NCI-H1694 treated with DMSO at 0.1 percent for 48 hours (cell line): ENCODE measurements at places on chromosomes 11 and 22.

DNA sequence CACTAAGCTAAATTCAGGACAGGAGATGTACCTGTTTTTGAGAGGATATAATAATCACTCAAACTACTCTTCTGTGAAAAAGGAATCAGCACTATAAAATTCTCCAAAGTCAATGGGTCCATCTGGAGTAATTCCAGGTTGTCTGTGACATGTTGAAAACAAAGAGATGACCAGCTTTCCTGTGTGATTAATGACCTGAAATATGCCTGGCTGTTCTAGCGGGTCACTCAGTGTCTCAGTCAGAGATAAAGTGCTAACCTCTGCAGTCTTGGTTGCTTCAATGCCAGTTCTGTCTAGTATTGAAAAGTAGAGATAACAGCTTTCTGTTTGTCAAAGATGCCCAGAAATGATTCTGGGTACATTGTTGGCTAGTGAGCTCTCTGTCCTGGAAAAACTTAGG lies 722.6 kb upstream of the TENM4 start:
- no peak for DNase-seq

- no peak for DNase-seq
Measured at GRCh38 chr22:50010676-50011446, 1.7 kb downstream of the IL17REL start.

DNA sequence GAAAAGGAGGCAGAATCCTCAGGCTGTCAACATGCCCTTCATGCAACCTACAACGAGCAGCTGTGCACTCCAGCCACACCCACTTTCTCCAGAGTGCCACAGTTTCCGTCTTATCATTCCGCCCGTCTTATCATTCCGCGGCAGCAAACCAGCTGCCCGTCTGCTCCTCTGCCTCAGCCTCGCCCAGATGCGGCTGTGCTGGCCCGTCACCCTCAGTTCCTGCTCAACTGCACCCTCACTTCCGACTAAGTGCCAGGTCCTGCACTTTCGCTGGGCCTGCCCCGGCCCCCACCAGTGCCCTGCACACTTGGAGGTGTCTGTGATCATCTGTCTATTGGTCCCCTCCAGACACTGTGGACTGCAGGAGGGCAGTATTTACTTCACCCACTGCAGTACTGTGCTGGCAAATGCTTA lies 43.7 kb downstream of the MICAL3 start:
- no peak for DNase-seq

- no peak for DNase-seq
Measured at GRCh38 chr22:20550851-20551744, 43.7 kb downstream of the MED15 start.

- DNase-seq: no peak
Measured at GRCh38 chr22:49458708-49459099, 369.0 kb downstream of the BRD1 start.

- no peak for DNase-seq
Measured at GRCh38 chr11:112878033-112878601, 83.1 kb upstream of the NCAM1 start.

DNA sequence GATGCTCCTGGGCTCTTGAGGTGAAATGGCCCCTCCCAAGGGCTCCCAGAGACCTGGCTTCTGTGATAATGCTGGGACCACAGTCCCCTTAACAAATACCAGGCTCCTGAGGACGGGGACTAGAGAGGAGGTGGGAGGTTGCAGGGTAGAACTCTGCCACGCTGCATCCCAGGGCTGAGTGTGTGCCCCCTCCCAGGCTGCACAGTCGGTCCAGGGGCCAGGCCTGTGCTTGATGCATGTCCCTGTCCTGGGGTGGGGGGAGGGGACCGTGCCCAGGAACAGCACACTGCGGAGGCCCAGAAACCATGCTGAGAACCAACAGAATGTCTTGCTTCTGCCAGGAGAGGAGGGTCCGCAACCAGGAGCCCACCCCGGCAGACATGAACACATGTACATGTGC lies 9.3 kb downstream of the CSF2RB start:
- no peak for DNase-seq

DNA sequence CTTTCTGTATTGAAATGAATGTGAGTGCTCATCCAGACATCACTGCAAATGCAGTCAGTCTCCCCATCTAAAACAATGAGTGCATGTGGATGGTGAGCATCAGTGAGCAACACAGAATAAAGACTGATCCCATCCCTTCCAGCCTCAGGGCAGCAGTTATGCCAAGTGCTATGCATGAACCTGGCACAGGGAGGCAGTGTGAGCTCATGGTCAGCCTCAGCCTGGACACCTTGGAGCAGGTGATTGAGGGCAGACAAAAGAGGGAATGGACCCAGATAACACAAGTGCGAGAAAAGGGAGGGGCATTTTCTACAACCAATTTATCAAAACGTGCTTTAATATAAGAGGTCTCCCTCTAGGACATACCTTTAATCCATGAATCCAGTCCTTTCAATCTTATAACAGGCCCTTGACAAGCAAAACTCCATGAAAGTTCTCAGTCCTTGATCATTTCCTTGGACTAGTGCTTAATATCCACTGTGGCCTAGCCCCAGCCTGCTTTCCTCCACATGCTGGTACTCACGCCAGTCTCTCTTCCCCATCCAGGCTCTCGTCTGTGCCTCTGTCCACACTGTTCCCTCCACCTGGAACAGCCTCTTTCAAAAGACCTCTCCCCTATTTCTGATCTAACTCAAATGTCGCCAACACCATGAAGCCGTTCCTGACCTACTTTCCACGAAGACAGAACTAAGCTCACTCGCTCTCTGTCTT lies 50.5 kb upstream of the LRRC55 start:
- no peak for DNase-seq

- no peak for DNase-seq
Measured at GRCh38 chr11:65857500-65857852, 504 bp downstream of the CFL1 start.

DNA sequence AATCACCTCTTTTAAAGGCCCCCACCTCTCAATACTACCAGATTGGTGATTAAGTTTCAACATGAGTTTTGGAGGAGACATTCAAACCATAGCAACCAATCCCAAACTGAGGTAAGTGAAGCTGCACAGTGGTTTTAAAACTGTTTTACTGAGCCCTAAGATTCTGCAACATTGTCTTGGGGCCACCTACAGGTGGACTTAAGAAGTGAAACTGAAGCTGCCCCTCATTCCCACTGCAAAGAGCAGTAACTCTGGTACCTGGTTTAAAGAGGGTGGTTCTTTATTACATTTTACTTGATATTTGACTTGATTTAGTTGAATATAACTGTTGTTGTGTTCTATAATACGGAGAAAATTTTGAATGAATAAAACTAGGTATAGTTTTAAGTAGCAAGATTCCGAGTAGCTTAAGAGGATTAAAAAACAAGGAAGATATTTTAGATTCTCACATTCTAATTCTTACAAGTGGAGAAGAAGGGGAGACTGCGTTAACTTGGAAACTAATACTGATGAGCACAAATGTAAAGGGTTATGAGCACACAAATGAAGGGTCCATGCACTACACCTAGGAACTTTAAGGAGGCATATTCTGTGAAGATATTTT lies 26.7 kb downstream of the SYT9 start:
- DNase-seq: no peak

DNA sequence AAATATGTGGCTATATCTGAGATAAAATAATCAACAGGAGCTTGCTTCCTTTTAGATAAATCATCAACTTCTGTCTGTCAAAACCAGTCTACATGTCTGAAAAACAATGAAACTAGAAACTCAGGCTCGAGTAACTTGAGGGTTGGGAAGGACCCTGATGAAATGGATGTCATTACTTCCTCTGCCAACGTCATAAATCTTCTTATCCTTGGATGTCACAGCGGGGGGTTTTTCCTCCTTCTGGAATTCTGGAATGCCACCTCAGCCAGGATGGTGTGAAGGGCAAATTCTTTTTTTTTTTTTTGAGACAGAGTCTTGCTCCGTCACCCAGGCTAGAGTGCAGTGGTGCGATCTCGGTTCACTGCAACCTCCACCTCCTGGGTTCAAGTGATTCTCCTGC lies 13.4 kb downstream of the LGR4 start:
- DNase-seq: no peak

DNA sequence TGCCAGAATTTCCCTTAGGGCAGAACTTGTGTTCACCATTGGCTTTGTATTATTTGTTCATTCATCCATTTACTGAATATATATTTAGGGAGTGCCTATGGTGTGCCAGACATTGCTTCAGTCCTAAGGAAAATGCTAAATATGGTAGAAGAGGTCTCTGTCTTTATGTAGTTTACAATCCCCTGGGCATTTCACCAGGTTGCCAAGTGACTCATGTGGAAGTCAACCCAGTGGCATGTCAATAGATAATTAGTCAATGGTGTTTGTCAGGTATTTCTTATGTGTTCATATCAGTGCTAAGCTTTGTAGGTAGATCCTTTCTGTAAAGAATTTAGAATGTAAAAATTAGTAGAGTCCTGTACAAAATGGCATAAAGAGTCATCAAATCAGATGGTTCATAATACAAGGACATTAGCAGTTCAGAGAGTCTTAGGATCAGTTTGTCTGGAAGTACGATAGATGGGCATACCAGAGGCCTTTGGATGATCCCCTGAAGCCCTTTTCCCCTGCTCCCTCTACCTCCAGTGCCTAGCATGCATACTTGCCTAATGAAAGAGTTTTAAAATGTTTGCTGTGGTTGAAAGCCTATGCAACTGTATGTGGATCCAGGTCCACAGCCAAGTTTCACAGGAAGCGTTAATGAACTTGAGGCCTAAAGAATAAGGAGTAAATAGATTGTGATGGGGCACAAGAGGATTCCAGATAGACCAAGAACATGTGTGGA lies 58.5 kb upstream of the SESN3 start:
- no peak for DNase-seq

GRCh38 chr22:42177891-42178336 lies 47.3 kb upstream of the CYP2D6 start:
- DNase-seq: no peak

DNA sequence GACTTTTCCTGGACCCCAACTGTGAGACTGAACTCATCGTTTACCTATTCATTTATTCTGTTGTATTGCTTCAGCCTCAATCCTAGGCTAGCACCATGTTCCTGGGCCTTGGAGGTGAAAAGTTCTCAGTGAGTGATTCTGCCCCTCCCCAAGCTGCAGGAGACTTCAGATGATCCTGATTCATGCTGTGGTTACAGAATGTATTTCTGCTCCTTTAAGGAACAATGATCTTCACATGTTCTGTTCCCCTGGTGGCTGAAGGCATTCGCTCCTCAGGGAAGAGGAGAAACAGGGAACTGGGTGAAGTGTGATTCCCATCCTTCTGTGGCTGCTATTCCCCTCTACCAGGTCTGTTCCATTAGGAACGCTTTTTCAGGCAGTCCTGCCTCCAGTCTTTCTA lies 2.4 kb downstream of the OR52E1 start:
- DNase-seq: no peak

DNA sequence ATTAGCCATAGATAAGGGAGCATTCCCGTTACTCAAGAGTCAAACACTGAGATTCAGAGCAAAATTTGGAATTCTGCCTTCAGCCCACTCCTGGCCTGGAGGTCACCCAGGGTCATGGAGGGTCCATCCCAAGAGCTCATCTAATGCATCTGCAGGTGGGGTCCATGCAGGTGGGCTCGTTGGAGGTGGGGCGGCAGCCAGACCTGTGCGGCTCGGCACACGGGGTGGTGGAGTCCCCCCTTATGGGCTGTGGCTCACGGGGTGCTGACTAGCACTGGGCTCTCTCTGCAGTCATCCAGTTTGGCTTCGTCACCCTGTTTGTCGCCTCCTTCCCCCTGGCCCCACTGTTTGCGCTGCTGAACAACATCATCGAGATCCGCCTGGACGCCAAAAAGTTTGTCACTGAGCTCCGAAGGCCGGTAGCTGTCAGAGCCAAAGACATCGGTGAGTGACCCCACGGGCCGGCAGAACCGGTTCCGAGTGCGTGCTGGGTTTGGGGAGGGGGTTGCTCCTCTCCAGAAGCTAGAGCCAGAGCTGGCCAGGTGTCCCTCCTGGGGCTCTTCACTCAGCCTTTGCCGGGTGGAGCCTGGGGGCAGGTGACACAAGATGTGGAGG lies 32.4 kb upstream of the FADD start:
- DNase-seq: no peak

DNA sequence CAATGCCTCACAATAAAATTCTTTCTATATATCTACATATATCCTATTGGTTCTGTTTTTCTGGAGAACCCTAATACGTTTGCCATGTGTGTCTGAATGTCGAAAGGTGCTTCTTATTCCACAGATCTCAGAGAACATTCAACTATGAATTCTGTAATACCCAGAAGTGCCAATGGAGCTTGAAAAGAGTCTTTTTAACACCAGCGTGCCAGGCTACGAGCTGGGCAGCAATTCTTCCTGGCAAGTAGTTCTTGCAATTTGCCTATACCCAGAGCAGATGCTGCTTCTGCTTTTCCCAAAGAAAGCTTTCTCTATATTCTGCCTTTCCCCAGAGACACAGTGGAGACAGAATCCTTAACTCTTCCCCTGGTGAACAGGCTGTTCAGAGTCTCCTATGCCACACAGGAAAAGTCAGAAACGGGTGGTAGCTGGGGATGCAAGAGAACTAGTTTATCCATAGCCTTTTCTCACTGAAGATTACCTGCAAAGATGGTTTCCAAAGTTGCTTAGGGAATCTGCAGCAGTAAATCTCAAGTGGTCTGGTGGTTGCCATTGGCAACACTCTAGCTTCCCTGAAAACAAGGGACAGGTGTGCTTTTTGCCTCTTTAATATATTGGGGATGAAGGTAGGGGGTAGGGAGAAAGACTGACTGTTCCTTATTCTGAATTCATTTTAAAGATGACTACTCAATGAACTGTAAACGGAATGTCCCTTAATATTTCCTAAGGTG lies 16.8 kb upstream of the PAFAH1B2 start:
- no peak for DNase-seq

DNA sequence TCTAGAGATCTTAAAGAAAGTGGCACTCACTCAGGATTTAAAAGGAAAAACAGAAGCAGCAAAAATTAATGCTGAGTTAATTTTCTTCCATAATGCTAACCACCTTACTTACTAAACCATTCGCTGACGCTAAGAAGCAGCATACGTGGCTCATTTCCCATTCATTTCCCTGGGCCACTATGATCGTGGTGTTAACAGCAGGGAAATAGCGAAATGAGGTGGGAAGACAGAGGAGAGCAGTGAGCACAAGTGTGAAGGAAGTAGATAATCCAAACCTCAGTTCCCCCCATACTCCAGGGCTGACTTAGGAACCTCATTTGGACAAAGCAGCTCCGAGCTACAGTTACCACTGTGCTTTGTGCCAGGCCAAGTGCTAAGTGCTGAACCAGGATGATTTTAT lies 723.2 kb downstream of the OPCML start:
- no peak for DNase-seq

- no peak for DNase-seq
Measured at GRCh38 chr11:67983951-67984350, 19.9 kb downstream of the UNC93B1 start.

GRCh38 chr11:106326087-106326486 lies 248.6 kb downstream of the AASDHPPT start:
- no peak for DNase-seq
